ENCODE measurements at places on chromosomes 5 and 9.
A peak's percentile ranks its signal among the peaks of the same experiment; 100 is the strongest.

DNA sequence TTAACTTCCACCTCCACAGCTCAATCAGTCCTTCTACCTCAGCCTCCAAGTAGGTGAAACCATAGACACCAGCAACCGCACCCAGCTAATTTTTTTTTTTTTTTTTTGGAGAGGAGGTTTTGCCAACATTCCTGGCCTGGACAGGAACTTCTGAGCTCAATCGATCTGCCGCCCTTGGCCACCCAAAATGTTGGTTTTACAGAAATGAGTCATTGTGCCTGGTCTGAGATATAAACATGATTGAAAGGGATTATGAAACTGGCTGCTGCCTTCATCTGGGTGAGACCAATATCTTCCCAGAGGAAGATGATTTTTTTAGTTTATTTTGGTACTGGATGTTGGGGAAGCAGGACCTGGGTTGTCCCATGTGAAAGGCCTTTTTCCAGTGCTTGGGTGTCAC is 9.2 kb downstream of the TAF11L12 start:
- no peak for DNase-seq

- no peak for DNase-seq
These were observed 1.2 kb downstream of the SMC5 start for GRCh38 chr9:70260007-70260443.

DNA sequence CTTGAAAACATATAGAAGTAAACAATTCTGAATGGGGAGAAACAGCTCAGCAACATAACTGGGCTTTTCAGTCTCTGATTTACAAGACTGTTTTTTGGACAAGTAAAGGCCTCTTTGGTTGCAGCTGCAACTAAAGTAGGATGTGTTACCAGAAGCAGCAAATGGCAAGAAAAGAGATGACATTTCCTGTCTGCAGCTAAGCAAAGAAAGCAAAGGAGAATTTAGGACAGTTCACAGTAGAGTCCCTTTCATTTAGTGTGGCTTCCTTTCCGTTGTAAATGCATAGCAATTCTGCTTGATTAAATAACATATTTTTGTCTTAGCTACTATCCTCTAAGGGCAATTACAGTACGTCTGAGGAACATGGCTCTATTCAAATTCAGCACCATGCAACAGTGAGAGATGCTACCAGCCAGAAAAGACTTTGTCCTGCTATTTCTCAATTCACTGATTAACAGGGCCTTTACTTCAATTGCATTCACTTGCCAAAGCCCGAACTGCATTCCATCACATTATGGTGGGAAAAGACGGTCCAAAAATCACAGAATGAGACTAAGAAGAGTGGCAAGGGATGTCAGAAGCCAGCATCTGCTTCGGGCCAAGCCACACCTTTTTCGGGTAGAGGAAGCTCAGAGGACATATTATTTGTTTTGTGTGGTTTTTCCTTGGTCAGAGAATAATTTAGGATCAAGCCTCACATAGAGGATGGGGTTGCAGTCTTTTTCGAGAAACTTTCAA is 107.7 kb downstream of the SEMA6A start:
- DNase-seq = no peak

DNA sequence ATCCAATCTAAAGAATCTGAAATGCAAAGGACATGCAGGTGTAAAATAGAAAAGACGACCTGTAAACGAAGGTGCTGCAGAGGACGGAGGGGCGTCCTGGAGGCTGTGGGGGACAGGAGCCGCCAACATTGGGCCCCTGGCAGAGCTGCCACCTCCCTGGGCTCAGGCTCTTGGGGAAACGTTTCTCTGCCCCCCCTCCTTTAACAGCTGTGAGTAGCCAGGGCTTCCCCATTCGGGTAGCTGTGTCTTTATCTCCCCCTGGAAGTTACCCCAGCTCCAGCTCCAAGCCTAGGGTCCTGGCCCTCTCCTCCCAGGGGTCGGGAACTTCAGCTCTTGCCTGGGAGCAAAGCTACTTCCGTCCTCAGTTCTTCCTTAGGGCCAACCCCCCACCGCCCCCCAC is 51.5 kb downstream of the PSD2 start:
- no peak for DNase-seq

- DNase-seq = no peak
These were observed 143.2 kb downstream of the HMHB1 start for GRCh38 chr5:143955141-143955540.

DNA sequence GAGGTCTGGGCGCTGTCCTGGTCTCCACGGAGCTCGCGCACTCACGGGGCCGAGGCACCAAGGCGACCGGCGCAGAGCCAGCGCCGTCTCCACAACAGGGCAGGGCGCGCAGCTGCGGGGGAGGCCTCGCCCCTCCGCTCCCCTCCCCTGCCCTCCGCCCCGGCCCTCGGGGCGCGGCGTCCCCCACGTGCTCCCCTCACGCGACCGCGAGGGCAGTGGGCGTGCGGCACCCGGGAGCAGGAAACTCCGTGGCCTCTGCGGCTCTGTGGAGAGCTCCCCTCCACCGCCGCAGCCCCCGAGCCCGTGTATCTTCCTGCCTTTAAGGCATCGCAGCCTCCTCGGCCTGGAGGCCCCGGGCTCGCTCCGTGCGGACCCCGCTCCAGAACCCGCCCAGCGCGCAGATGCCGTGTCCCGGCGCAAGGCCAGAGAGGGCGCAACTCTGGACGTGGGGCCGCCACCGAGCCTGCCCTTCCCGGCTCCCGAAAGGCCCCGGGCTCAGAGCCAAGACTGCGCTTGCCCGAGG is 708 bp upstream of the TUBB4B start:
- peak; percentile 84 for DNase-seq

GRCh38 chr5:142283304-142283703 is 41.5 kb downstream of the SPRY4 start:
- no peak for DNase-seq

GRCh38 chr5:109231331-109231730 is 178.4 kb downstream of the PJA2 start:
- no peak for DNase-seq

GRCh38 chr5:72837524-72838096 is 21.1 kb downstream of the TNPO1 start:
- no peak for DNase-seq

DNA sequence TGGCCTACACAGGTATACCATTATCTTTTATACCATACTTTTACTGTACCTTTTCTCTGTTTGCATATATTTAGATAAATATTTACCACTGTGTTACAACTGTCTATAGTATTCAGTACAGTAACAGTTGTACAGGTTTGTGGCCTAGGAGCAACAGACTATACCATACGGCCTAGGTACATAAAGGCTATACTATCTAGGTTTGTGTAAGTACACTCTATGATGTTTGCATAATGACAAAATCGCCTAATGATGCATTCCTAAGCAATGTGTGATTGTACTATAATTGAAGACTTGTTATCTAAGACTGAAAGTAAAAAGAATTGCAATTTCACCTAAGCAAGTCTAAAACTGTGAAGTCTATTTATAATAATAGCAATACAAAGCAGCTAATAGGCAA is 3.9 kb downstream of the C9orf72 start:
- no peak for DNase-seq

GRCh38 chr5:56344594-56344993 is 111.5 kb upstream of the ANKRD55 start:
- no peak for DNase-seq

DNA sequence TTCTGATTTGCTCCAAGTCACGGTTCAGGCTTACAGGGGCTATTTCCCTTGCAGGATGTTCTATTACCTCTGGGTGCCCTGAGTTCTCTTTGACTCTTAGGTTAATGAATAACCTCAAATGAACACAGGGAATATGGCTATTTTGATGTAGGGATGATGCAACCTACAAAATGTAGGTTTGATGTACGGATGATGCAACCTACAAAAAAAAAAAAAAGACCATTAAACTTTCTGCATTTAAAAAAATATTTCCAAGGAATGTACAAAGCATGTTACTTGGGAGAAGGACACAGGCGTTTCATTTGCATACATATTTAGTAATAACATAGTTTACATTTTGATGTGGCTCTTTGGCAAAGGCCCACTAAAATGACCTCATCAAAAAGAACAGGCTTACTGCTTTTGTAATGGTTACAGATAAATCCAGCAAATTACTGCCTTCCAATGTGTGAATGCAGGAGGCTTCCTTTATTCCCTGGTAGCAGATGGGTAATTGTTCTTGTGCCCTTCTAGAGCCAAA is 36.3 kb downstream of the ZNF474 start:
- no peak for DNase-seq

GRCh38 chr9:127463382-127463781 is 12.1 kb downstream of the LRSAM1 start:
- no peak for DNase-seq

- no peak for DNase-seq
These were observed 5.3 kb downstream of the TXNDC15 start for GRCh38 chr5:134879456-134879855.

- no peak for DNase-seq
These were observed 1319.3 kb upstream of the C9orf72 start for GRCh38 chr9:28892538-28892937.

- DNase-seq = no peak
These were observed 405.2 kb upstream of the WWC1 start for GRCh38 chr5:167886196-167886595.

DNA sequence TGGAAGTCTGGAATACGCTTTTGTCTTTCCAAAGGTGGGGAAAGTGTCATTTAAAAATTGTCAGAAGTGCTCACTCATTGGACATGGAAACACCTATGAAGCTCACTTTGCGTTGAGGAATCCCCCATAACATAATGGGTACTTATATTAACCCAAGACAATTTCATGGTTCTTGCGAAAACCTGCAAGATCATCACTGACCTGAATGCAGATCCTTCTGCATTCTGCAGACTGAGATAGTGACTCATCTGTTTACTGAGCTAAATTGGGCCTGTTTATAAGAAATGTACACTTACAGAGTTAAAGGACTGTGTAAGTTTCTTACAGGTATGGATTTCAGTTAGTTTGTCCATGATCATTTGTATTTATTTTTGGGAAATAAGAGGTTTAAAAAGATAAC is 153.0 kb downstream of the HMHB1 start:
- no peak for DNase-seq

- DNase-seq = no peak
These were observed 99.4 kb upstream of the HAND1 start for GRCh38 chr5:154577416-154577815.

- DNase-seq = no peak
These were observed 11.0 kb upstream of the ZBTB43 start for GRCh38 chr9:126793686-126794417.

DNA sequence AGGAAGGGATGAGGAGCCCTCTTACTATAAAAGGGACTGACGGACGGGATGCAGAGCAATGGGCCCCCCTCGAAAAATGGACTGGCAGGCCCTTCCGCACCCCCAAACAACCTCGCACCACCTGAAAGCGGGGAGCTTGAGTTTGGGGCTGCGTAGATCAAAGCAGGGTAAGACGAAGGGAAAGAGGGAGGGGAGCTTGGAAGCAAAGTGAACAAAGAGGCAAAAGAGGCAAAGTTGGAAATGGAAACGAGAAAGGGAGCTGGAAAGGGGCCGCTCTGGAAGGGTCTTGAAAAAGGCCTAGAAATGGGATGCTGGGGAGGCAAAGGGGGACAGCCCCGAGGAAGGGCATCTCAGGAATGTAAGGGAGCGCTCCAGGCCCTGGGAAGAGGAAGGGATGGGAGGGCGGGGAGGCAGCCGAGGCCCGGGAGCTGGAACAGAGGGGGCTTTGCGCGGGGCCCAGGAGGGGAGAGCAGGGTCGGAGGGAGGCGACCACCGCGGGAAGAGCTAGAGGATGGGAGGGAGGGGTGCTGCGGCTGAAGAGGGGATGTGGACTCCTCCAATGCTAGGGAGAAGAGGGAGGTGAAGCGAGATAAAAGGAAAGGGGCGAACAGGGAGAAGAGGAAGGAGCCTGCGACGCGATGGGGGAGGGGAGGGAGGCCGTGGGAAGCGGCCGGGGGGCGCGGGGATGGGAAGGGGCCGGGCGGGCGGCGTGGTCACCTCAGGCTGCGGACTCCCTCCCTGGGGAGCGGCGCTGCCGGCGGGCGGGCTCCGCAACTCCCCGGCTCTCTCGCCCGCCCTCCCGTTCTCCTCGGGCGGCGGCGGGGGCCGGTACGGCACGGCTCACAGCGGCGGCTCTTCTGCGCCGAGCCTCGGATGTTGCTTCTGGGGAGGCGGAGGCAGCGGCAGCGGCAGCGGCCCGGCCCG is 577 bp downstream of the RNF145 start:
- peak; percentile 20 for DNase-seq

- no peak for DNase-seq
These were observed 120.1 kb downstream of the CMYA5 start for GRCh38 chr5:79809743-79810142.

DNA sequence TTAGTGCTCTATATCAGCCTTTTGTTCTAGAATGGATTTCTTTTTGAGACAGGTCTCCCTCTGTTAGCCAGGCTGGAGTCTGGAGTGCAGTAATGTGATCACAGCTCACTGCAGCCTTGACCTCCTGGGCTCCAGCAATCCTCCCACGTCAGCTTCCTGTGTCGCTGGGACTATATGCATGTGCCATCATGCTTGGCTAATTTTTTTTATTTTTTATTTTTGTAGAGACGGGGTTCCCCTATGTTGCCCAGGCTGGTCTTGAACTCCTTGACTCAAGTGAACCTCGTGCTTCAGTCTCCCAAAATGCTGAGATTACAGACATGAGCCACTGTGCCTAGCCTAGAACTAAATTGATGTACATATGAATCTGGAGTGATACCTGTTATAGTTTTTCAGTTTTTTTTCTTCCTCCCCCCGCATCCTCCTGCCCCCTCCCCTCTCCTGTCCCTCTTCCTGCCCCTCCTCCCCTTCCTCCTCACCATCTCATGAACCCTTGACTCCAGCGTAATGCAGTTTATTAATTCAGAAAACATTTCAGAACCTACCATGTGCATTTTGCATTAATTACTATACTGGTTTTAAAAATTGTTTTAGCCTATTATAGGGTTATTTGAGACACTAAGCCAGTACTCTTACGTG is 37.4 kb upstream of the TNFAIP8 start:
- no peak for DNase-seq

DNA sequence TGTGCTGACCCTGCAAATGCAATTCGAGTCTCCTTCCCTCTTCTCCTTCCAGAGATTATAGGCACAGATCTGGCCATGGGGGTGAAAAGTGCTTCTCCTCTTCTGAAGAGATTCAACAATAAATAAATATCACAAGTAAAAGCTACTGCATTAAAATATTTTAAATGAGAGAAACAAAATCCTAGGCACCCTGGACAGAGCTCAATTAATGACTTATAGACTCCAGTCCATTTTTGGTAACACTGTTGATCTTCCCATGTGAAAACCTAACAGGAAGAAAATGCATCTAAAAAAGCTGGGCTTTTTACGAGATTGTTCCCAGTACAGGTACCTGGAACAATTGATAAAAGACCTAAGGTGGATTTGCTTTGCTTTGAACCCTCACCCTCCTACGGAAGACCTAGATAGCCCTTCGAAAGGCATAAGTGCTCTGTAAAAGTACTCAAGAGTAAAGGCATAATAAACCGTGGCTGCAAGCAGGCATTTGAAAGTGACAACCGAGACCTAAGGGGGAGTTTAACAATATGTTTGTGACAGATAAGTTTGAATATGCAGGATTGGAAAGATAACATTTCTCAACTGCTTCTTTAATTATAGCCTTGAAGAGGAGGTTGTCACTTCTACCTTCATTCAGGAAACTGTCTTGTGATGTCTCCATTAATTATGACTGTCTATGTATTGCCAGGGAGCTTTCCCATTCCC is 29.4 kb upstream of the MED10 start:
- peak; percentile 29 for DNase-seq

- DNase-seq = no peak
These were observed 6.2 kb downstream of the SEMA4D start for GRCh38 chr9:89491694-89492093.

GRCh38 chr5:160692271-160692670 is 159.7 kb downstream of the ATP10B start:
- DNase-seq = no peak
